SHP77 (cell line): ENCODE measurements at places on chromosomes 11 and 22.

DNA sequence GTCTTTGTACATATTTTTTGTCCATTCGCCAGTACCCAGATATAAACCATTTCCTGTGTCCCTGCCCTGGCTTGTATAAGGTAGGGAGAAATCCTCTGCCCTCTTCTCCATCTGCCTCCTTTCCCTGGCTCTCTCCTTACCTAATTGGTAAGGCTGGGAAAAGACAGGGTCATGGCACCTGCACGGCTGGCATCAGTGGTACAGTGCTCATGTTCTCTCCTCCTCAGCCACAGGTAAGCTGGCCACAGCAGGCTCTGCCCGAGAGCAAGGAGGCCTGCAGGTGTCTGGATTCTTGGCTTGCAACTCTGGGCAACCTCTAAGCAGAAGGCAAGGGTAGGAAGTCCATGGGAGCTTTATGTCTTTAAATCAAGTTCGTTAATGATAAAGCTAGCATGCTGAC lies 419.9 kb downstream of the BUD13 start:
- no peak for DNase-seq

- no peak for DNase-seq
Observed at GRCh38 chr11:69040581-69041260, 8.0 kb upstream of the TPCN2 start.

DNA sequence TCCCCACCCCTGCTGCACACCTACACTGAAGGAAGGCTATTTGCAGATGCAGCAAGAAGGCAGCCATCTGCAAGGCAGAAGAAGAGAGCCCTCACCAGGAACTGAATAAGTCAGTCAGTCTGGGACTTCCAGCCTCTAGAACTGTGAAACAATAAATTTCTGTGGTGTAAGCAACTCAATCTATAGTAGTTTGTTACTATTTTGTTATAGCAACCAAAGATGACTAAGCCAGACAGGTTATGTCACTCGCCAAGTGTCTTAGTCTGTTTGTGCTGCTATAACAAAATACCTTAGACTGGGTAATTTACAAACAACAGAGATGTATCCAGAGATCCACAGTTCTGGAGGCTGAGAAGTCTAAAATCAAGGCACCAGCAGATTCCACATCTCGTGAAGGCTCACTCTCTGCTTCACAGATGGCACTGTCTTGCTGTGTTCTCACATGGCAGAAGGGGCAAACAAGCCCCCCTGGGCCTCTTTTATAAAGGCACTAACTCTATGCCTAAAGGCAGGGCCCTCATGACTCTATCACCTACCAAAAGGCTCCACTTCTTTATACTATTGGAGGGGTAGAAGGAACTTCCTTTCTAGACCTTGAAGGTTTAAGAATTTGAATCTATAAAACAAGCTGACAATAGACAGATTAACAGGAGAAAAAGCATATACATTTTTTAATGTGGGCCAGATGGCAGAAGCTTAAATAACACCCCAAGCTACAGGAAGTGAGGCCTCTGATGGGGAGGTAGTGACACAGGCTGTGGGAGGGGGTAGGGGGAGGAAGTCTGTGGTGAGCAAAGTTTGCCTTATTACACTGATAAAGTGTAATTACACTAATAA lies 12.3 kb downstream of the APOL6 start:
- DNase-seq, result no peak

- DNase-seq, result no peak
Observed at GRCh38 chr11:3836903-3837302, 3.9 kb downstream of the RHOG start.

GRCh38 chr11:11533751-11534150 lies 88.1 kb downstream of the GALNT18 start:
- no peak for DNase-seq

GRCh38 chr22:19180740-19181410 lies 2.3 kb upstream of the SLC25A1 start:
- DNase-seq, result no peak

DNA sequence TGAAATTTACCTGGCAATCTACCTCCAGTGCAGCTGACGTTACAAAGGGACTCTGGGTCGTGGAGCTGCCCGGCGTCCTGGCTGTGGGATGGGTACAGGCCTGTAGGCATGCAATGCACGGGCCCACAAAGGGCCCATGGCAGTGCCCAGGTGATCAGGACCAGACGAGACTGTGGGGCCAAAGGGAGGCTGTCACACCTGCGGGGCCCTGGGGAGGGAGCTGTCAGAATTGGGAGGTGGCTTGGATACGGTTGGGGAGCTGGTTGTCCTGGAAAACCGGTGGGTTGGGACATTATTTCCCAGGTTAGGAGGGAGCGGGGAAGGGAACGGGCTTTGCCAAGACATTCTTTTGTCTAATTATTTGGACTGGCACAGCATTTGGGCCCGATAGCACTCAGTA lies 958.5 kb downstream of the BRD1 start:
- no peak for DNase-seq

- no peak for DNase-seq
Observed at GRCh38 chr11:127859941-127860354, 727.4 kb downstream of the ETS1 start.

- DNase-seq, result no peak
Observed at GRCh38 chr11:133930767-133931448, 25.9 kb downstream of the IGSF9B start.

DNA sequence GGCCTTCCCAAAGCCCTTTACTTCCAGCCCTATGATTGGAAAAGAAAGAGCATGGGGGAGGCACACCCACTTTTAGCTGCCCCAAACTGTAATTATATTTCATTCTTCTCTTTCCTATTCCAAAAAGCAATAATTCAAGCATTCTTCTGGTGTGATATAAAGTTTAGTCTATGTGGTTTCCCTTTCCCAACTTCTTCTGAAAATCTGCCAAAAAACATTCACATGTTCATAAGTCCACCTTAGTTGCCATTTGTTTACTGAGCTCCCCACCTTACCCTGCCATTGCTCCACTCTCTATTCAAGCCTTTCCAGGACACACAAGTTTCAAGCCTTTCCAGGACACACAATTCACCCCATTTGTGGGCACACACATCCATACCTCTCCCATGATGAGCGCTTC lies 111.6 kb upstream of the BMAL1 start:
- DNase-seq, result no peak

- no peak for DNase-seq
Observed at GRCh38 chr11:10095412-10096208, 198.4 kb downstream of the SBF2 start.

GRCh38 chr11:112558691-112559090 lies 298.0 kb upstream of the PLET1 start:
- DNase-seq, result no peak

DNA sequence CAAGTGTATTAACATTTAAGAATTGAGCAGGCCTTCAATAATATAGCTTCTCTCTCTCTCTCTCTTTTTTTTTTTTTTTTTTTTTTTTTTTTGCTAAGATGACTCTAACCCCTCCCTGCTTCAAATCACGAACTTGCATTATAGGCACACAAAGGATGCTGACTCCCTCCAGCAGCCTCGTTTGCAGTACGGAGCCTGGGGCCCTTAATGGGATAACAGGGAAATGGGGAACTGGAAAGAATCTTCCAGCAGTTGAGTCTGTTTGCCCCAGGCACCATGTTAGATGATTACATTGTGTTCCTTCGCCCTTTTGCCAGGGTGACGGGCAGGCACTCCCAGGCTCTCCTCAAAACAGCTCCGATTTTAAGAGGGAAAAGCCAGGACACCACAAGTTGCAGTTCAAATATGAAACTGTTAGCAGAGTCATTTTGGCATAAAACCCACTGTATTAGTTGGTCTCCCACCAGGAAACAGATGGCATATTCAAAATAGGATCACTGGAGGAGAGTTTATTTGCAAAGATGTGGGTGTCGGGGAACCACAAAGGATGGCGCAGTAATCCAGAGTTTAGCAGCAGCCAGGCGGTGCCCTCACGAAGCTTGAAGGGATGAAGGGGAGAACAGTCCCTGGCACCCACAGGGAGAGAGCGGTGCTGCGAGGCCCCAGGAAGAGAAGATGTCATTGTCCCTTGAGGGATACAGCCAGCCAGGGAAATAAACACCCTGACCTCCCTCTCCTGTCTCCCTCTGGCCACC lies 26.5 kb upstream of the TREH start:
- no peak for DNase-seq

DNA sequence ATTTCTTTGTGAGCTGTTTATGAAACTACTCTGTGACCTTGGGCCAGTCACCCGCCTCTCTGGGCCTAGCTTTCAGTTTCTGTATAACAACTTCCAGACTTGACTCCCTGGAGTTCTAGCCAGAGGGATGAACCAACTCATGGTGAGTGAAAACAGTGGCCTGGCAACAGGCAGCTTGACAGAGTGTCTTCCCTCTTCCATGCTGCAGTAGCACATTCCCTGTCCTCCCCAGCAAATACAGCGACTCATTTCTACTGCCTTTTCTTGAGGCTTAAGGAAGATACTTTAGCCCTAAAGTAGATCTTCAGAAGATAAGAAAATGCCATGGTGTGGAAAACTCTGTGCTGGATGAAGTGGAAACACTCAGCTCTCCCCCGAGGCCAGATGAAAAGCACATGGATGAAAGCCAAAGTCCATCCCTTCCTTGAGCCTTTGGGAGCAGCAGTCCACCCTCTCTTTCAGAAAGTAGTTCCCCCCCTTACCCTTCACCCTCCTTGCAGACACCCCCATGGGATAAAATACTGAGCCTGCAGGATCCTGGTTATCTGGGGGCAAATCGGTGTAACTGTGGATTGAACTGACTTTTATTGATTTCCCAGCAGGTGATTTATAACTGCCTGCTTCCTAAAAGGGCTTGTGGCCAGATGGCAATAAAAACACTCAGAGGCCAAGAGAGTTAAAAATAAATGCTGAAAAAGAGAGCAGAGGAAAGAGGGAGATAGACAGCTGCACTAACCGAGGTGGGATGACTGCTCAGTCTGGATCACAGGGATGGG lies 24.1 kb downstream of the IRAG1 start:
- DNase-seq, result peak; percentile 65

- DNase-seq, result no peak
Observed at GRCh38 chr11:18927550-18928322, 11.5 kb downstream of the MRGPRX1 start.

- DNase-seq, result no peak
Observed at GRCh38 chr22:41608386-41608785, 12.5 kb downstream of the DESI1 start.

DNA sequence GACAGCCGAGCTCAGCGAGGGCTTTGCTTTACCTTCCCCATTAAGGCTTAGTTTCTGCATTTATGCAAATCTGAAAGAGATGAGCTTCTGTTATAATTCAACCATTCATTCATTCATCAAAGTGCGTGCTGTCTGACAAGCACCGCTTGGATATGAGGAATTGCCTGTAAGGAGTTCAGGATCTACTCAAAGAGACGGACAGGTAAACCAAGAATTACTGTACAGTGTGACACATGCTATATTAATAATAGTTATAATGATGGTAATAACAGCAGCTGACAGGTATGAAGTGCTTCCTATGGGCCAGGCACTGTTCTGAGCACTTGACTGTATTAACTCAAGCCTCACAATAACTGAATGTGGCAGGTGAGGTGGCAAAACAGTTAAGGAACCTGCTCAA lies 109.9 kb upstream of the TBCEL start:
- no peak for DNase-seq
